ENCODE measurements at places on chromosomes 1 and 21.

DNA sequence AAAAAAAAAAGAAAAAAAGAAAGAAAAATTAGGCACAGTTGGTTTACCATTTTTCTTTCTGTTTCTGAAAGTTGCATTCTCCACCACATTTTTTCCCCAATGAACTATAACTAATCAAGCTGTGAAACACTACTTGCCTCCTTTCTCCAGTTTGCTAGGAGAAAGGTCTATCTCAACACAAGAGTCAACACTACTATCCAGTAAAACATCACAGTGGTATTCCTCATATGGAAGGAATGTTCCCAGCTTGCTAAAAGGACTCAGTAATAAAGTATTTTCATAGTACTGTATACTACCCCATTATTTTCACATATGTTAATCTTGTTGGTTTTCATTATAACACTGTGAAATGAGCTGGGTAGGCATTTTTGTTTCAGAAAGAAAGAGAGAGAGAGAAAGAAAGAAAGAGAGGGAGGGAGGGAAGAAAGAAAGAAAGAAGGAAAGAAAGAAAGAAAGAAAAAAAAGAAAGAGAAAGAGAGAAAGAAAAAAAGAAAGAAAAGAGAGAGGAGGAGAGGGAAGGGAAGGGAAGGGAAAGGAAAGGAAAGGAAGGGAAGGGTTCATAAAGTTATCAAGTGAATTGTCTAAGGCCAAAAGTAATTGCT is 7.9 kb downstream of the PTGER3 start:
- DNase-seq: no peak

GRCh38 chr1:89855413-89856123 is 34.7 kb downstream of the LRRC8D start:
- peak; percentile 82 for DNase-seq

DNA sequence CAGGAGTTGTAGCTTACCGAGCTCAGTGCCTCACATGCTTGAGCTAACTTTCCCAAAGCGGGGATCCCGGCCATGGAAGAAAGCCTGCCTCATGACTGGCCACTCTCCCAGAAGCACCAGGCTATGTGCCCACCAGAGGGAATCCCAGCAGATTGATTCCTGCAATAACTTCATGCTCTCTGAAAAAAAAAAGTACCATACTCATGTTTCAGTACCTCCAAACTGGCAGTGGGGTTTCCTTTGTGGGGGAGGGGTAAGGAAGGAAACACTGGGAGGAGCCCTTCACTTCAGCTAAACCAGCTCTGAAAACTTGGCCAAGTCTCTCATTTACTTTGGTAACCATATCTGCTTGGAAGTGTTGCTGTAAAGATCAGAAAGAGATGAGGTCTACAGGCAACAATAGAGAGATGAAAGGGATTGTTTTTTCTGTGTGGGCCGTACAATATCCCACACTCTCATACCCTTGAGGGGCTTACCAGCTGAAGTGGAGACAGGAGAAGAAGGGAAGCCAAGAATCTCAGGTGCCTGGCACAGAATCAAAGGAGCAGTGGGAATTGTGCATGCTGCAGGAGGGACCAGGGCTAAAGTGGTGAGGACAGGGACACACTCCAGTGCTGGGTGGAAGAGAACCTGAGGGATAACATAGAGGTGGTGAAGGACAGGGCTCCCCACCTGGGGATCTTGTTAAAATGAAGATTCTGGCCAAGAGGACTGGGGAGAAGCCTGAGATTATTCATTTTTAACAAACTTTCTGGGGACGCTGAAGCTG is 42.4 kb upstream of the TACSTD2 start:
- no peak for DNase-seq

DNA sequence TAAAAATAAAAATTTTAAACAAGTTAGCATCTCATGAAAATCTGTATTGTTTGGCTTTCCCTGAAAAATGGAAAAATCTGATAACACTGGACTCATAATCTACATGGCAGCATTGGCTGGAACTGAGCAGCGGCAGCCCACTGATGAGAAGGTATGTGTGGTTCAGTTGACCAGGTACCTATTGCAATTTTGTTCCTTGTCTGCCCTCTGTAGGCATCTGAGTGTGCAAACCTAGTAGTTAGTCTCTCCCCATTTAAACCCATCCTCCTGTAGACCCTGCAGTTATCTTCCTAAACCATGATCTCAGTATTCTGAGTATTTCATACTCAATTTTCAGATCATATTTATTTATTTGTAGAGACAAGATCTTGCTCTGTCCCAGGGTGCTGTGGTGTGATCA is 59.4 kb upstream of the SERBP1 start:
- peak; percentile 17 for DNase-seq

- DNase-seq: peak; percentile 45
Observed at GRCh38 chr1:20483833-20484518, 2.0 kb downstream of the CAMK2N1 start.

GRCh38 chr1:10969267-10969970 is 43.0 kb upstream of the TARDBP start:
- DNase-seq: no peak

- DNase-seq: no peak
Observed at GRCh38 chr1:54415533-54415932, 9.3 kb upstream of the SSBP3 start.
